ENCODE measurements at places on chromosomes 4 and X.

DNA sequence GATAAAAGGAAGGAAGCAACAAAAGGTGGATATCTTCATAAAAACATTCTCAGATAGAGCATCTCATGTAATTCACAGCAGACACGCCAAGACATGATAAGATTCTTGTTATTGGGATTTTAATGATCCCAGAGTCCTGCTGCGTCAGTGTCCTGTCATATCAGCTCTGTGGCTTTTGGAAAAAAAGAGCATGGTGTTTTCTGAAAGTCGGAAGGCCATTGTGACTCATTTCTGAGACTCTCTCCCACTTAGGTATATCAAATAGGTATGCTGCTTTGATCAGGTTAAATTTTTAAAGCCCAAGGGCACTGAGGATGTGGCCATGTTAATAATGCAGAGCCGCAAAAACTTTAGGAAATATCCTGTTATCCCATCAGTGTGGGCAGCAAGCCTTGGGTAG, 481.0 kb downstream of the KCNIP4 start:
- DNase-seq = no peak

- no peak for DNase-seq
These were observed 48.1 kb downstream of the ABCB7 start for GRCh38 chrX:75107863-75108509.

- DNase-seq = no peak
These were observed 7.5 kb downstream of the IL13RA1 start for GRCh38 chrX:118734909-118735308.

- DNase-seq = no peak
These were observed 34.5 kb upstream of the FAM9C start for GRCh38 chrX:13078739-13079444.

GRCh38 chr4:135192751-135193535, 991.4 kb upstream of the PABPC4L start:
- DNase-seq = no peak

DNA sequence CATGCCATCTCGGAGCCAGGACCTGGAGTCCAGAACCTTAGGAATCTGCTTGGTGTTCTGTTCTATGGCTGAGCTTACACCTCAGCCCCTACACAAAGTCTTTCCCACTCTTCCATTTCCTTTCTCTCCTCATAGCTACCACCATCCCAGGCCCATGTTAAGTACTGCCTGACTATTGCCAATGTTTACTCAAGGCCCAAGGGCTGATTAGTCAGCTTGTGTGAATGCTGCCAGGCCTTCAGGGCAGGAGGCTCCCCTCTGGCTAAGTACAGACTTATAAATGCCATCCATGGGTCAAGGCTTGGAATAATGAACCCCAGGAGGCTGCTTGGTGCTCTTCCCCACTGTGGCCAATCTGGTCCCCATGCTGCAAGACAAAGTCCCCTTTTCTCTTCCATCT, 411.6 kb upstream of the MAGEB18 start:
- DNase-seq = no peak

- DNase-seq = no peak
These were observed 124.2 kb upstream of the MBNL3 start for GRCh38 chrX:132612821-132613564.

DNA sequence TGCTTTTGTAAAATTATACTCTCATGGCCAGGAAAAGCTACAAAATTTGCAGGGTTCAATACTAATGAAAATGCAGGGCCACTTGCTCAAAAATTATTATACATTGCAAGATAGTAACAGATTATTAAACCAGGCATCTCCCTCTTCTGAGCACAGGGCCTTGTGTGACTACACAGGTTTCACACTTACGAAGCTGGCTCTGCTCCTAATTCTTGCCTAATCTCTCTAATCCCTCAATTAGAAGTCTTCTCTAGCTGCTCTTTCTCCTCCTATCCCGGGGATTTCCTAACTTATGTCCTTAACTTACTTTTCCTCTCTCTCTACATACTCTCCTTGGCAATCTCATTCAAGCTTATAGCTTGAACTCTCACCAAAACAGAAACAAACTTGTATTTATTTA, 168.3 kb downstream of the AREG start:
- DNase-seq = no peak

DNA sequence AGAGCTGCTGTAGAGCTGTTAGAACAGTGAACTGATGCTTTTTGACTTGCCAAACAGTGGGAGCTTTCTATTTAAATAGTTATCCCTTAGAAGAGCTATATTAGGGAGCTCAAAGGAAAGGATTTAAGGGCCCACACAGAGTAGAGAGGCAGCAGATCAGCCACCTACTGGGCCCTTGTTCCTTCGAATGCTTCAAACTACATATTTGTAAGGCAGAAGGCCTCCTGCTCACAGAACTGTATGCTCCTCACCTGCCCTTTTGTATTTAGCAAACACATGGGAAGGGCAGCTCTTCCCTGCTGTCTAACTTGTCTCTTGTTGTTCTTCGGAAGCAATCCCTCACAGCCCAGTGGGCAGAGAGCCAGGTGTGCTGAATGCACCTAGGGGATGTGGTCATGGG, 38.0 kb downstream of the IL1RAPL1 start:
- DNase-seq = no peak

GRCh38 chr4:145782756-145783155, 102.8 kb downstream of the C4orf51 start:
- no peak for DNase-seq

Measured in natural killer cell treated with Interleukin-12 subunit alpha and Interleukin-12 subunit beta and Interleukin-15 and Interleukin-18, amount 100 ng/mL, for 72 hours (primary cell).